ENCODE measurements at places on chromosomes 4 and X. TPM values are rescaled to one million over a fixed set of nuclear protein-coding genes. Genes with fewer than 3 reads are reported as not detected.

DNA sequence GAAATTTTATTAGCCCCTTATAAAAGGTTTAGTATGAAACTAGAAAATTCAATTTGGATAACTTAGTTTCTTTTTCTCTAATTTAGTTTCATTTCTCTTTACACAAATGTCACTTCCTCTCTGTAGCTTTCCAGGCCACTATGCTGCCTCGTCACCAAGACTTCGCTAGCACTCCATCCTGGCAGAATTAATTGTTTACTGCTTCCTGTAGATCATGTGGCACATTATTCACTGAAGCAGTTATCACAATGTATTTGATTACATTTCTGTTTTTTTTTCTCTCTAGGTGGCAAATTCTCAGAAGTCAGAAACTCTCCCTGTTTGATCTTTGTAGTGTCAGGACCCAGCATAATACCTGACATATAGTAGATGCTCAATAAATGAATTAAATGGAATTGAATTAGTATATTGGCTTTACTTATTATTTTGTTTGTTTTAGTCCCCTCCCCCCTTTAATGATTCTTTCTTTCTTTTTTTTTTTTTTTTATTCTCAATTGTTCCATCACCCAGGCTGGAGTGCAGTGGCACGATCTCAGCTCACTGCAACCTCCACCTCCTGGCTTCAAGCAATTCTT is 9.3 kb upstream of the SAT1 start:
- DNase-seq: no peak

GRCh38 chr4:5222047-5222446 is 170.8 kb downstream of the STK32B start:
- DNase-seq: no peak

The PPARGC1A gene
- 55.4 TPM for total RNA-seq

The PAGE2B gene
- total RNA-seq: not detected

DNA sequence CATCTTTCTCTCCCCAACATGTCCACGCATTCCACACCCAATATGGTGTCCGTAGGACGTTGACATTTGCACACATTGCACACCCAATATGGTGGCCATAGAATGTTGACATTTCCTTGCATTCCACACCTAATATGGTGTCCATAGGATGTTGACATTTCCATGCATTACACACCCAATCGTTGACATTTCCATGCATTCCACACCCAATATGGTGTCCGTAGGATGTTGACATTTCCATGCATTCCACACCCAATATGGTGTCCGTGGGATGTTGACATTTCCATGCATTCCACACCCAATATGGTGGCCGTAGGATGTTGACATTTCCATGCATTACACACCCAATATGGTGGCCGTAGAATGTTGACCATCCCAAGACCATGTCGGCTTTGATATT is 88.4 kb upstream of the SHOX start:
- DNase-seq: no peak

The GLRB gene
- total RNA-seq: 5.2 TPM

All from mucosa of descending colon (tissue), 3 donors.